ENCODE measurements at places on chromosomes 2 and 18.

DNA sequence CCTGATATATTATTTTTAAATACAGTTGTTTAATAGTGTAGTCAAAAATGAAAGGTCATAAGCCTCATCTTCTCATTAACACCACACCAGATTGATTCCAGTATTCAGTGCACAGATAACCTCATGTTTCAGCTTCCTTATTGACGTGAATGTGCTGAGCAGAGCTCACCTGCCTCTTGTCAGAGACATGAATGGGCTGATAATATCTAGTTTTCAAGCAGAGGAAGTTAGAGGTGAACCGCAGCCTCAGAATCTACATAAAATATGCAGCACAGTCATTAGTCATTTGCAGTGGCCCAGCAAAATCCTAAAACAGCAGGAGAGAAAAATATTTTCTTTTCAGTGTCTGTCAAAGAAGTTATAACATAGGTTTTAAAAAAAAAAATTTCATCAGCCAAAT is 216.2 kb downstream of the GBX2 start:
- DNase-seq, result no peak

DNA sequence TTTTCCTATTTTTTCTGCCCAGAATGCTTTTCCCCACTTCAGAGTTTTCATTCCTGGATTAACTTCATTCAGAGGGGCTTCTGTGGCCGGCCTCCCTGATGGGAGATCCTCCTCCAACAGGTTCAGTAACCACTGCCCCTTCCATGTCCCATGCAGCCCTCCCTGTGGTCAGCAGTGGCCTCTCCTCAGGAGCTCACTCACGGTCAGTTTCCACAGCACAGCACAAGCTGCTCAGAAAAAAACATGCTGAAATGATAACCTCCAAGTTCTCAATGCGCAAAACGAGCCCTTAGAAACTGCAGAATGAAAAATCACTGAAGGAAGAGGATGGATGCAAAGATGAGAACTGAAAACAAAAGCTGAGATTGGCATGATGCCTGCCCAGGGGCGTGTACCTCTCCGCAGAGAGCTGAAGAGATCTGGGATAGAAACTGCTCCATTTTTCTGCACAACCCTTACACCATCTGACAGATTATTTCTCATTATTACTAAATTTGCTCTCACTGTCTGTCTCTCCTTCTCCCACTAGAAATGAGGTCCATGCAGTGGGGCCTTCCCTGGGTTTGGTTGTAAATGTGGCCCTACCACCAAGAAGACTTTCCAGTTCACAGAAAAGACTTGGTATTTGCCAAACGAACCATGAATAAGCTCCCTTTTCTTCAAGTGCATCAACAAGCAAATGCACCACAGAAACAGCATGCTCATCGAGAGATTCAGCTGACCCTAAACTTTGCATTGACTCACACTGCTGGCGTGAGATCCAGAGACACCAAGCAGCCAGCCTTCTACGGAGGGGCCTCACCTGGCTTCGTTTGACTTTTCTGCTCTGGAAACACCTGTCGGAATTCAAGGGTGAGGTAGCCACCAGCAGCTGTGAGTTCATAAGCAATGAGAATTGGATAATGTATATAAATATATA is 51.5 kb downstream of the TMEM18 start:
- no peak for DNase-seq

GRCh38 chr2:120398996-120399888 is 53.3 kb downstream of the INHBB start:
- no peak for DNase-seq

DNA sequence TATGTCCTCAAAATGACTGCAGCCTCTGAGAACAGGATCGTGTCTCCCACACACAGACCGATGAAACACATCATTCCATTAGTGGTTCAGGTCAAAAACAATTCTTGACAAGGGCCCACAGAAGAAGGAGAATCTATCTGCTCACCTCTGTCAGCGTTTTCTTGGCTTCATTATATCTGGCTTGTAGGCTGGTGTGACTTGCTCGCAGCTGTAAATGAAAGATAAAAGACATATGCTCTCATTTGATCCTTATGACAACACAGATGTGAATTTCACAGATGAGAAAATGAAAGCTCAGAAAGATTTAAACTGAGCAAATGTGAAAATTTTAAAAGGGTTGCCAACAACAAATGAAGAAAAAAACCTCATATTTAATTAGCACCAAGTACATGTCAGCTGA is 61.6 kb downstream of the CCDC93 start:
- no peak for DNase-seq

- no peak for DNase-seq
These were observed 247.1 kb upstream of the UBE2E3 start for GRCh38 chr2:180733330-180733729.

DNA sequence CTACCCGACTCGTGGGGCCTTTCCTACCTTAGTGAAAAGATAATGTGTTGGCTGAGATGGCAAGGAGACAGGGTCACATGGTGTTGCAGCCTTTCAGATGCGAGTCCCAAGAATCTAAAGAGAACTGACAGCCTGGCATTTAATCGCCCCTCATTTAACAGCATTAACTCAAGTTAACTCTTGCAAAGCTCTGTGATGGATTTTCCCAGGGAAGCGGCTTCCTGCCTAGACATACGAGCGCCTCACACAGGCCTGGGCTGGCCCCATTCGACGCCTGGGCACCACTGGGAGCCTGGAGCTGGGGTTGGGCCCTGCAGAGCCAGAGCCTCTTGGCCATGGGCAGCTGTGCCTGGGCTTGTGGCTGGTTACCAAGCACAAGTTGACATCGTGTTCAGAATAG is 140.8 kb downstream of the SEPTIN10 start:
- no peak for DNase-seq

GRCh38 chr2:190303647-190304046 is 16.0 kb downstream of the HIBCH start:
- DNase-seq, result no peak
